ENCODE measurements at places on chromosomes 7 and 10. TPM values are rescaled to one million over a fixed set of nuclear protein-coding genes. Genes with fewer than 3 reads are reported as not detected.

Gene TWIST1
- total RNA-seq, result 0.74 TPM

Gene IDI2
- not detected for total RNA-seq

Gene NEURL1
- 26.8 TPM for total RNA-seq

Gene SFMBT2
- 10.1 TPM for total RNA-seq

Gene MMD2
- 4.4 TPM for total RNA-seq

Gene BTRC
- total RNA-seq, result 34.7 TPM

Gene SORBS1
- 101 TPM for total RNA-seq

Gene BTBD16
- total RNA-seq, result not detected

Gene PON3
- total RNA-seq, result under 0.01 TPM

Gene ENKUR
- 3.7 TPM for total RNA-seq

Gene CALHM3
- not detected for total RNA-seq

Measured in temporal lobe (tissue), 4 donors.